ENCODE measurements at places on chromosomes 11 and 22.

- peak; percentile 45 for DNase-seq
Measured at GRCh38 chr22:44870021-44870420, 117.6 kb downstream of the ARHGAP8 start.

DNA sequence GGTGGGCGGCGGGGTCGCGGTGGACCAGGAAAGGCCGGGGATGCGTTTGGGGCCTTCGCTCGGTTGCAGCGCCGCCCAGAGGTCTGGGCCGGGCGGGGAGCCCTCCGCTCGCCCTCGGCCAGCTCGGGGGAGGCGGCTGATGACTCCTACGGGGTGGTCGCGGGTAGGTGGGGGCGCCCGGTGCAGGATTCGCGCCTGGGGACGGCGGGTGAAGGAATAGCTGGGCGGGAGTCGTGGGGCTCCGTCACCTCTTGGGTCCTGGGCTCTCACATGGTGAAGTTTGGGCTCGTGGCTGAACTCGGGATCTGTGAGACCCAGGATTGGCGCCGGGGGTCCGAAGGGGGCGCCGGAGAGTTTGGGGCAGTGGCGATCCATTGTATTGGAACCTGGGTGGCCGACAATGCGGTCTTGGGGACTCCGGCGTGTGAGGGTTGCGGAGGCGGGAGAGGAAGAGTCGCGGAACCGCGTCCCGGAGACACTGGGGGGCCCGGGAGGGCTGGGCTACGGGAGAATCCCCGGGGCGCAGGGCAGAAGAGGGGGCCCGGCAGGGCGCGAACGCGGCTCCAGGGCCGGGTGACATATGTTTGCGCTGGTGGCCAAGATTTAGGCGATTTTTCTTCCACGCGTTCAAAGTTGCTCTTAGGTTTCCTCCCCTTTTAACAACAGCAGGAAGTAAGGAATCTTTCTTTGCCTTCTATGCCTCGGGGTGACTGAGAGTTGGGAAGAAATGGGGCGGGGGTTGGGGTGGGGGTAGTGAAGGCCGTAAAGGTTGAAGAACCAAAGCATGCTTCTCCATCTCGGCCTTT, 935 bp downstream of the QSER1 start:
- no peak for DNase-seq

DNA sequence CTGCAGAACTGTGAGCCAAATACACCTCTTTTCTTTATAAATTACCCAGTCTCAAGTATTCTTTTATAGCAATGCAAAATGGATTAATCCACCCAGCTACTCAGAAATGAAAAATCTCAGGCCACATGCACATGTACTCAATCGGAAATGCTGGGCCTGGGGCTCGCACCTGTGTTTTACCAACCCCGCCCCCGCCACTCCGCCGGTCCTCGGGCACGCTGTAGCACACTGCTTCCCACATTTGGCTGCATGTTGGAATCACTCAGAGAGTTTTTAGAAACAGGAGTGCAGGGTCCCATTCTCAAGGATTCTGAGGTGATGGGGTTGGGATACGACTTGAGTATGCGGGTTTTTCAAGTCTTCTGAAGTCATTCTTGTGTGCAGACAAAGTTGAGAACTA, 284.4 kb downstream of the NTM start:
- DNase-seq: no peak

GRCh38 chr11:28743061-28743550, 634.9 kb downstream of the METTL15 start:
- DNase-seq: no peak

DNA sequence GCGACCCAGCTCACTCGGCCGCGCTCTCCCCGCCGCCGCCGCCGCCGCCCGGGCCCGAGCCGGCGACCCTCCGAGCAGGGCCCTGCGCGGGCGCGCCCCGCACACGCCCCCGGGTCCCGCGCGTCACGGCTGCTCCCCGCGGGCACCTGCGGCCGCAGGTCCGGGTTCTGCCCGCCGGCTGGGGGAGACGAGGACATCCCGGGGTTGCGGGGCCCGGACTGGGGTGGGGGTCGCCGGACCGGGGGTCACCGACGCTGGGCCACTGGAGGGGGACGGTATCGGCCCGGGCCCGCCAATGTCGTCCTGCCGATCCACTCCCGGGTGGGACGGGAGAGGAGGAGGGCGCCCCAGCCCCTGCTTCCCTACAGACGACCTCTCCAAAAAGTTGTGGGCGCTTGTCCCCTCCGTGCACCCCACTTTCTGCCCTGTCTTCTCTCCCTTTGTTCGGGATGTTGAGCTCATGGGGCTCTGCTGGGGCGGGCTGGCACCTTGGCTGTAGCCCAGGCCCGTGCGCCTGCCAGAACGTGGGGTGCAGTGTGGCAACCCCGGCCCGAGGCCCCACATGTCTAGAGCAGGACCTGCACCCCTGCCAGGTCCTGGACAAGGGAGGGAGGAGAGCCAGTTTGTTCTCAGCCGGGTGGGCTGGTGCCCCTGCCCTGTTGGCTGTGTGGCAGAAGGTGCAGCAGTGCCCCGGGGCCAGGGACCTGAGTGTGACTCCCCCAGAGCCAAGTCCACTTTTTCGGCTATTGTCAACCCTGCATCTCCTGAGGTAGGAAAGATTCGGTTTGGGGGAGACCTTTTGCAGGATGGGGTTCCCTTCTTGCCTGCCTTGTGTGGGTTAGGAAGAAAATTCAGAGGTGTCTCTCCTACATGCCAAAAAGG, 40.2 kb upstream of the CELSR1 start:
- no peak for DNase-seq

DNA sequence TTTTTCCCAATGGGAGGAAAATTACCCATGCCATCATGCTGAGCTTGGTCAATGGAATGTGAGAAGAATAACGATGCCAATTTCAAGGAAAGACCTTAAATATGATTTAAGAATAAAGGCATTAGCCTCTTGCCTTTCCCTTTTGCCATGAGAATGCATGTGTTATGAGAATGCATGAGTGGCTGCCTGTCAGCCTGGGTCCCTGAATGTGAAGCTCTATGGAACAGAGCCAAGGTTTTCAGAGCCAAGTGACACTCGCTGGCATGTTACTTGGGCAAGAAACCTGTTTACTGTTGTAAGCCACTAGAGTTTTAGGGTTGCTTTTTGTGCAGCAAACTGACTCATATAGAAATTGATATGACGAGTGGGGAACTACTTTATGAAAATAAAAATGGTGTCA, 75.7 kb downstream of the JRKL start:
- no peak for DNase-seq

DNA sequence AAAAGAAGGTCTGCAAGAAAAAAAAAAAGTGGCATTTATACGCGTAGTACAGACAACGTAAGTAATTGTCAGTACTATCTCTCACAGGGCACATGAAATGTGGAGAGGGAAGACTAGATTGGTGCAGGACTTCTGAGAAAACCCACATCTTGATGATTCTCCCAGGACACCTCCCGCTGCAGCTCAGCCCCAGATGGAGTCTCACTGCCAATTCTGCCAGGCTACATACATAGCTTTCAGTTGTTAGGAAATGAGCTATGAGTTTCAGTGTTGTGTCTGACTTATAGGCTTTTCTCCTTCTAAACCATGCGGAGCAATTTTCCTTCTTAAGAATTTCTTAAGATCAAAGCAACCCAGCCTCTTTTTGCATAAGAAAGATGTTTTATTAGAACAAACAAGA, 9.6 kb downstream of the OR5A2 start:
- no peak for DNase-seq

DNA sequence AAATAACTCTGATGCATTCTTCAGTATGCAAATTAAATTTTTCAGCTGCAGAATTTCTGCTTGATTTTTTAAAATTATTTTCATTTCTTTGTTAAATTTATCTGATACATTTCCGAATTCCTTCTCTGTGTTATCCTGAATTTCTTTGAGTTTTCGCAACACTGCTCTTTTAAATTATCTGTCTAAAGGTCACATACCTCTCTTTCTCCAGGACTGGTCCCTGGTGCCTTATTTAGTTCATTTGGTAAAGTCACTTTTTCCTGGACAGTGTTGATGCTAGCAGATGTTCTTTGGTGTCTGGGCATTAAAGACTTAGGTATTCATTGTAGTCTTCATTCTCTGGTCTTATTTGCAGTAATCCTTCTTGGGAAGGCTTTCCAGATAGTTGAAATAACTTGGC, 577.4 kb upstream of the LUZP2 start:
- no peak for DNase-seq

- DNase-seq: no peak
Measured at GRCh38 chr11:12162652-12163051, 52.3 kb downstream of the MICAL2 start.

- no peak for DNase-seq
Measured at GRCh38 chr11:69538854-69539253, 57.4 kb downstream of the LINC01488 start.

DNA sequence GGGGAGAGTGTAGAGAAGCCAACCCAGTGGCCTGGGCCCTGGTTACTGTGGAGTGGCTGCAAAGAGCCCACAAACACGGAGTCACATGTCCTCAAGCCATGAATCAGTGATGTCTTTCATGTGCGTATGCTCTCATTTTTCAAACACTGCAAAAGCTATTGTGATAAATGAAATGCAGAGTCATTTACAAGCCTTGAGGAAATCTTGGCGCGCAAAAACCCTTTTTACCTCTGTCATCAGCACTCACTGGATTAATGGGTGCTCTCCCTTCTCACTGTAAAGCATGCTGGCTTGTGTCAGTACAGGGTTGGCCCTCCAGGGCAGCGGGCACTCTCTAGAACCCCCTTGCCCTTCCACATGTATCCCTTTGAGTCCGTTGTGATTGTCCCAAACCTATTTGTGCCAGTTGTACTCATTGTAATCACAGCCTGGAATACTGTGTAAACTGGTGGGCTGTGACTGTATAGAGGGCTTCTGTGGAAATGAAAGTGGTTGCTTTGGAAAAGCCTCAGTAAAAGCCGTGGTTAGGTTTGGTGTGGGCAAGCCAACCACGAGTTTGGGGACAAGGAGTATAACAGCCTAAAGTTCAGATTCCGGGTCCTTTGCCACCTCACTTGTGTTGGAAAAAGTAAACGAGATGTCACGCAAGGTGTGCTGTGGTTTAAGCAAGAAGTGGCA, 10.4 kb downstream of the GNAZ start:
- DNase-seq: no peak

- peak; percentile 69 for DNase-seq
Measured at GRCh38 chr22:17980015-17980590, 44.3 kb downstream of the MICAL3 start.

DNA sequence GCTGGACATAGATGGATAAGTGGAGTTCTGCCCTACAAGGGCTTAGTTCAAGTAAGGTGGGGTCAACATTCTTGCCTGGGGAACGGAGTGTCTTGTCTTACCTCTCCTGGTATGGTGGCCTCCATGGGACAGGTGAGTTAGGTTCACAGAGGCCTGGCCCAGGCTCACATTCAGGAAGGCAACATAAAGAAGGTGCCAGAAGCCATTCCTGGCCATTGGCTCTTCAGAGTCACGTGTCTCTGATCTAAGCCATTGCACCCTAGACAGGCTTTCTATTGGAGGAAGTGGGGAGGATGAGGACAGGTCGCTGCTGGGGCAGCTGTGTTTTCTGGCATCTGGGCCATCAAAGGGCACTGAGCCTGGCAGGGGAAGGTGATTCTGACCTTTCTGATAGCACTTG, 14.8 kb downstream of the LMO2 start:
- DNase-seq: no peak

DNA sequence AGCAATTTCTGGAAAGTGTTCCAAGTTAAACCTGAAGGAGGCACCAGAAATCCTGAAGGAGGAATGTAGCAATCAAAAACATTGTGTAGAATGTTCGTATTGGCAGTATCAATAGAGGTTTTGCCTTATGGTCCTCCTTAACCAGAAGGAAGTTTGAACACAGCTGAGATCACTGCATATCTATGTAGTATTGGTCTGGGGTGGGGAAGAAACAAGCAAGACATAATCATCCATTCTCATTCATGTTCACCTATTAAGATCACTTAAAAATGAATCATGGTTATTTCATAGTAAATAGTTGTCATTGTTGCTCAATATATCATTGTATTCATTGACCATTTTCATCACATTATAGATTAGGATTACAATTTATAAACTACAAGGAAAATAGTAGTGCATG, 160.5 kb downstream of the DDX10 start:
- no peak for DNase-seq

DNA sequence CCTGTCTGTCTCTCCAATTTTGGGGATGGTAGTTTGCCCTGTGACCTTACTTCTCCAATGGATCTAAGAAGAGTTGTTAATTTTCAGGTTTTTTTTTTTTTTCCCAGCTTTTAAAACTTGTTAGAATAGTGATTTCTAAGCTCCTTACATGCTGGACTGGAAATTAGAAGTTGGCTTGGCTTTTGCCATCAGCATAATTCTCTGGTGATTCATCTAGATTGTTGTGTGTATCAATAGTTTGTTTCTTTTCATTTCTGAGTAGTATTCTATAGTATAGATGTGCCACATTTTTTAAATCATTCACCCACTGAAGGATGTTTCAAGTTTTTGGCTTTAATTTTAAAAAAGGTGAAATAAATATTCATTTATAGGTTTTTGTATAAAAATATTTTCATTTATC, 51.4 kb downstream of the ADAMTS15 start:
- no peak for DNase-seq

- DNase-seq: no peak
Measured at GRCh38 chr11:113260096-113260425, 54.3 kb upstream of the TTC12 start.

GRCh38 chr11:4677948-4678347, 19.7 kb downstream of the OR51E2 start:
- no peak for DNase-seq

GRCh38 chr22:32478994-32479393, 4.4 kb downstream of the FBXO7 start:
- DNase-seq: no peak

GRCh38 chr11:124638500-124638899, 15.8 kb downstream of the TBRG1 start:
- DNase-seq: no peak

- peak; percentile 63 for DNase-seq
Measured at GRCh38 chr11:267491-267994, 10.7 kb upstream of the NLRP6 start.

- DNase-seq: no peak
Measured at GRCh38 chr22:25370322-25370721, 150.9 kb downstream of the CRYBB2 start.

GRCh38 chr11:132310390-132311375, 940.3 kb downstream of the NTM start:
- no peak for DNase-seq

- no peak for DNase-seq
Measured at GRCh38 chr11:94708642-94709041, 59.5 kb upstream of the AMOTL1 start.

DNA sequence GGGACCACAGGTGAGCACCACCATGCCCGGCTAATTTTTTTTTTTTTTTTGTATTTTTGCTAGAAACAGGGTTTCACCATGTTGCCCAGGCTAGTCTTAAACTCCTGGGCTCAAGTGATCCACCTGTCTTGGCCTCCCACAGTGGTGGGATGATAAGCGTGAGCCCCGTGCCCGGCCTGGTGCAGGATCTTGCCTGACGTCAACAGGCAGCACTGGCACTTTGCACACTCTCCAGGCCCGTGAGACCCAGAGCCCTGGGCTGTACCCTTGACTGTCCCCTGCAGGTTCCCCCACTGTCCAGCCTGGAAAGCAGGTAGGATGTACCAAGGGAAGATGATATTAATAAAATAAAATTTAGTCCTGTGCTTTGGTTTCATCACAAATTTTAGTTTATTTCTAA, 29.1 kb upstream of the PANX2 start:
- no peak for DNase-seq
